ENCODE measurements at places on chromosomes 4 and X. TPM values are rescaled to one million over a fixed set of nuclear protein-coding genes. Genes with fewer than 3 reads are reported as not detected.

GRCh38 chr4:151643564-151643963, 117.2 kb downstream of the GATB start:
- DNase-seq: no peak

DNA sequence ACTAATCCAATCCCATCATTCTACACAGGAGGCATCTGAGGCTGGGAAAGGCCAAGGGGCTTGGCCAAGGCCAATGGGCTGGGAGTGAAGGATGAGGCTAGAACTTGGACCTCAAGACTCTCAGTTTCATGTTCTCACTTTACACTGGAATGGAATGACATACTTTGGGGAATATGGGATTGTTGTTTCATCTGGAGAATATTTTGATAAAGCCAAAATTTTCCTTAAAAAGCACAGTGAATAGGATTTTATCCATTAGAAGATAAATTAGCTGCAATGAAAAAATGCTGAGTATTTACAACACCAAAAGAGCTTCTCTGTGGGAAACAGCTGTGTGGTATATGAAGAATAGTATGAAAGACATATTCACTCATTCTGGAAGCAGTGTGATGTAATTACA, 29.3 kb downstream of the SMIM20 start:
- DNase-seq: no peak

DNA sequence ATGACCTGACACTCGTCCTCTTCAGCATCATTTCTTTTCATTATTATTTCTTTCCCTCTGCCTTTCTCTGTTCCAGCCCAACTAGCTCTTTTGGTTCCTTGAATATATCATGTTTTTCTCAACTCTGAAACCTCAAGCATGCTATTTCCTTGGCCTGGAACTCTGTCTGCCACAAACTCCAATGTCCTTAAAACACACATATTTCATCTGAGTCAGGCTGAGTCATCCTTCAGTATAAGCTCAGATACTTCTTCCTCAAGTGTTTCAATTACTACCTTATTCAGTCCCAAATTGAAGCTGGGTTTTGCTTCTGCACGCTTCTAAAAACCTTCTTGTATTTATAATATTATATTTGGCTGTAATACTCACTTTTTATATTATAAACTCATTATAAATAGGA, 424.2 kb downstream of the PDGFC start:
- DNase-seq: no peak

GRCh38 chr4:24443200-24443599, 141.2 kb downstream of the DHX15 start:
- no peak for DNase-seq

DNA sequence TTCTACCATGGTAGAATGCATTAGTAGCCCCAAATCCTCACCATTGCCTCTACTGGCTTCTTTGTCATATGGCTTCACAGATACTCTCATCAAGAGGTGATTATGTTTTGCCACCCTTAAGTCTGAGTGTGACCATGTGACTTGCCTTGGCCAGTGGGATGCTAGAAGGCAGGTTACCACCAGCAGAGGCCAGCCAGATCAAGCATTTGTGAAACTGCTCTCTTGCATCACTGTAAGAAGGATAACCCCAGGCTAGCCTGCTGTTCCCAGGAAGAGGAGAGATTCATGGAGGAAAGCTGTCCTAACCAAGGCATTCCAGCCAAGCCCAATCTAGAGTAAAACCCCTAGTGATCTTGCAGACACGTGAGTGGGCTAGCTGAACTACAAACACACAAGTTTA, 46.8 kb downstream of the USP46 start:
- DNase-seq: no peak

DNA sequence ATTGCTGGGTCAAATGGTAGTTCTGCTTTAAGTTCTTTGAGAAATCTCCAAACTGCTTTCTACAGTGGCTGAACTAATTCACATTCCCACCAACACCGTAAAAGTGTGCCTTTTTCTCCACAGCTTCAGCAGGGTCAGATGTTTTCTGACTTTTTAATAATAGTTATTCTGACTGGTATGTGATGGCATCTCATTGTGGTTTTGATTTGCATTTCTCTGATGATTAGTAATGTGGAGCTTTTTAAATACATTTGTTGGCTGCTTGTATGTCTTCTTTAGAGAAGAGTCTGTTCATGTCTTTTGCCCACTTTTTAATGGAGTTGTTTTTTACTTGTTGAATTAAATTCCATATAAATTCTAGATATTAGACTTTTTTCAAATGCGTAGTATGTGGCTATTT, 257.5 kb upstream of the ANKRD50 start:
- no peak for DNase-seq

GRCh38 chrX:1321674-1322073, 14.9 kb upstream of the IL3RA start:
- DNase-seq: no peak

GRCh38 chr4:39883646-39884045, 94.1 kb downstream of the PDS5A start:
- DNase-seq: no peak

DNA sequence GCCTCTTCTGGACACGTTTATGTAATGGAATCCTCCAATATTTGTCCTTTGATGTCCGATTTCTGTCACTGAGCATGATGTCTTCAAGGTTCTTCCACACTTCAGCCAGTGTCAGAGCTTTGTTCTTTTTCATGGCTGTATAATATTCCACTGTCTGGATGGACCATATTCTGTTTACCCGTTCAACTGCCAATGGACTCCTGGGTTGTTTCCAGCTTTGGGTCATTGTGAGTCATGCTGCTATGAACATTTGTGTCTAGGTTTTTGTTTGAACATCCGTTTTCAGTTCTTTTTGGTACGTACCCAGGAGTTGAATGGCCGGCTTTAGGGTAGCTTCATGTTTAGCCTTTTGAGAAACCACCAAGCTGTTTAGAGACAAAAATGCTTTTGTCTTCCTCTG, 93.2 kb downstream of the SHOX start:
- DNase-seq: no peak

DNA sequence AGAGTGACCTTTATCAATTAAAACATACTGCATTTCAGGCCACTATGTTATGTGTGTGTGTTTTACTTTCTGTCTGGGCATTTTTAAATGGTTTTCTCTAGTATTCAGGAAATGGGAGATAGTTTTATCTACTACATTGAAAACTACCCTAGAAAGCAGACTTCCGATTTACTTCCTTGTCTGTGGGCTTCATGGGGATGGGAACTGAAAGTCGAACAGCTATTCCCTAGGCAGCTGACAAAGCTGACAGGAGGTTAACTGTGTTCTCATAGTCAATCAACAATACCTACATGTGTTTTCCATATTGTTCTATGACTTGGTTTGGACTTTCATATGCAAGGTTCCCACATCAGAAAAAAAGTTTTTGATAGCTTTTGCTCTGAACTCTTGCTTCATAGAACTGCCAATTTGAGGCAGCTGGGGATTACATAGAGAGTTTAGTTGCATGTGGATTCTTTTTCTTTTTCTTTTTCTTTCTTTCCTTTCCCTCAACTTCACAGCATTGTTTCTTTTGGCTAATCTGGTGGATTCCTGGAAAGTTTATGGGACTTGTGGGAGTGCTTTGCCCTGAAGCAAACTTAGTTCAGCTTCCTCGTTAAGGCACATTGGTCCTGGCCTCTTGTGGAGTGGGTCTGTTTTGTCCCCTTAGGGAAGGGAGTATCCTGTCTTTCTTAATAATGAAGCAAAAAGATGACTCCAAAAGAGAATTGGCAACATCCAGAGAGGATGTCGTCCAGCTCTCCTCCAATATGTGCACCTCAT, 327.1 kb upstream of the GIMD1 start:
- DNase-seq: no peak

- no peak for DNase-seq
Observed at GRCh38 chr4:151561551-151562256, 152.7 kb downstream of the FHIP1A start.

DNA sequence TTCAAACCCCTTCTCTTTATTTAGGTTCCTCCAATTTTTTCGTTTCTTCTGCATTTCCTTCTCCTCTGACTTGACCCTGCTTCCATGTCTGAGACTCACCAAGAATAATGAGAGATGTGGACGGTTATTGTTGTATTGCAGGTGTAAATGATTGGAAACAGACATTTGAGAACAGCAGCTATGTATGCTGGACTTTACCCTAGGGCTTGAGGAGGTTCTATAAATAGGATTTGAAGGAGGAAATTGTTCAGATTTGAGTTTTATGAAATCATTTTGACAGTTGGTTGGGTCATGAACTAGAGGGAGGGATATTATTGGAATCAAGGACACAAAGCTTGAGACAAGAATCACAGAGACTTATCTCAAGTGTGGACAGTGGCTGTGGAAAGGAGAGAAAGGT, 614.6 kb upstream of the CPEB2 start:
- DNase-seq: no peak

GRCh38 chrX:43836435-43837184, 45.6 kb downstream of the MAOB start:
- DNase-seq: peak; percentile 18

- DNase-seq: no peak
Observed at GRCh38 chr4:96649536-96649935, 809.6 kb downstream of the PDHA2 start.

DNA sequence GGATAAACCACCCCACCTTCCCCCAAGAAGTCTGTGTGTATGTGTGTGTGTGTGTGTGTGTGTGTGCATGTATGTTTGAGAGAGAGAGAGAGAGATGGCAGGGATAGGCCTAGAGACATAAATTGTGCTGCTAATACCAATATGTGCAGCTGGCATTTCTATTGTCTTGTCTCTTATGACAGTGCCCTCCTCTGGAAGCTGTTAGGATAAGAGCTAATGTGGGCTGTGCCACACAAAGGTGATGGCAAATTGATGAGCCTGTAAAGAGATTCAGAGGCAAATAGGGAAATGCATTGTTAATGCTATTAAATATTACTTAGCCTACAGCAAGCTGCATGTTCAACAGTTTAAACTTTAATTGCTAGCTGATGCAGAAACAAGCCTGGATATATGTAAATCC, 332.0 kb downstream of the NKX6-1 start:
- DNase-seq: no peak

DNA sequence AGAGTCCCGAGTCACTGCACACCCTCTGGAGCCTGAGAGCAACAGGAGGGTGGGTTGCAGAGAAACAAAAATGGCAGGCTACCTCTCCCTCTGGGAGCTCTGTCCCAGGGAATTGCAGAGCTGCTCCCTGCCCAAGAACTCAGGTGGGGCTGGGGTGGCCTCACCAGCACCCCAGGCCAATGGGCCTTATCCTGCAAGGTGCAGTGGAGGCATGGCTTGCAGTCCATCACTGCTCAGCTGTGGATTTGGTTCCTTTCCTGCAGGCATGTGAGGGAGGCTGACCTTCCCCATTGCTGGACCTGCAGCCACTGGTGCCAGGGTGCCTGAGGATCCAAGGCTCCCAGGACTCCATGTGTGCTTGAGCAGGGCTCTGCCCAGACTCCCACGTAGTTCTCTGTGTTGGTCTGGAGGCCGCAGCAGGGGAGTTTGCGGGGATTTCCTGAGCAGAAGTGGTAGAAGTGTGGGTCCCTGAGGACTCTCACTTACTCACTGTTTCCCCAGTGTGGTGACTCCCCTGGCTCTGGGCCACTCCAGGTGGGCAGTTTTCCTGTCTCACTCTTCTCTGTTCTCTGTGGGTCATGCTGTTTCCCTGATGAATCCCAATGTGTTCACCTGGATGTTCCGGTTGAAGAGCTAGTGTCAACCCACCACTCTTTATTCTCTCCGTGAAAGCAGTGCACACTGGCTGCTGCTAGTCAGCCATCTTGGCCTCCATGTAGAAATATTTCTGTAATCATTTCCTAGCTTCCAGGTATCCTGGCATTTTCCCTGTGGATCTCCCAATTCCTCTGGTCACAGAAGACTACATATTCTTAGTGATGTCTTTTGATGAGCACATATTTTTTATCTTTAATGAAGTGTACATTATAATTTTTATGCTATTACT, 82.3 kb downstream of the ARHGAP24 start:
- DNase-seq: no peak

DNA sequence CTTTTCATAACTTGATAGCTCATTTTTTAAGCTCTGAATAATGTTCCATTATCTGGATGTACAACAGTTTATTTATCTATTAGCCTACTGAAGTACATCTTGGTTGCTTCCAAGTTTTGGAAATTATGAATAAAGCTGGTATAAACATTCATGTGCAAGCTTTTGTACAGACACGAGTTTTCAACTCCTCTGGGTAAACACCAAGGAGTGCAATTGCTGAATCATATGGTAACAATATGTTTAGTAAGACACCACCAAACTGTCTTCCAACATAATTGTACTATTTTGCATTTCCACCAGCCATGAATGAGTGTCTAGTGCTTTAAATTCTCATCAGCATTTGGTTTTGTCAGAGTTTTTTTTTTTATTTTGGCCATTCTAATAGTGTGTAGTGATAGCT, 266.7 kb upstream of the ATOH1 start:
- DNase-seq: no peak

DNA sequence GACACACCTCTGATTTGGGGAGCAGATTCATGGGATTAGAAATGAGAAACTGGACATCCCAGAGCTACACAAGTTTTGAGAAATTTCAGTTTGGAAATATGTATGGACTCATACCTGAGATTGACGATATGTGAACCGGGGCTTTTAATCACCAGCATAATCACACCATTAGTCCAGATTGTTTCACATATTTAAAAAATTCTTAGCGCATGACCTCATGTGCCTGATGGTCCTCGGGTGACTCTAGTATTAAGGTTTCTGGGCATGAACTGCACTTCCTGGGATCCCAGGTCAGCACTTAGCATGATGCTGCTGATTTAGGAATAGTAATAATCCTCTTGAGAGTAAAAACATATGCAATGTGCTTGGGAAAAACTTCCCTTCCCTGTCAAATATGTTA, 91.9 kb upstream of the BCOR start:
- DNase-seq: no peak

DNA sequence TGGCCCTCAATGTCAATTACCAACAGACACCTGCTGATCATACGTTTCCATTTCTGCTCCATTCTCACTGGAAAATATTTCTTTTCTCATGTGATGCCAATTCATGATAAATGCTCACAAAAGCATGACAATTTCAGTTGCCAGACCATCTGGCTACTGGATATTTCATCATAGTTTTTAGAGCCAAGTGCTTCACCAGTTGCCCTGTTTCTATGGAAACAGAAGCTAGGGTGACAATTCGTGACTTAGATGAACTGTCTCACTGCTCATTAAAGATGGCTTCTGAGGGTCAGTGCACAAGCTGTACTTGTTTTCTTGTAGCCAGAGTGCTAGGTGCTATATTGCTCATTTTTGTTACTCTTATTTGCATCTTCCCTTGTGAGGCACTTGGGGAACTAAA, 184.9 kb downstream of the COMMD8 start:
- DNase-seq: no peak

- no peak for DNase-seq
Observed at GRCh38 chrX:106919932-106920452, at the start of gene CLDN2. Gene CLDN2 (plus strand): TSS chrX:106920402. CDS start chrX:106928229, 7,827 bp downstream.

The PDCL2 gene
- not detected for polyA plus RNA-seq

The PRR32 gene
- not detected for polyA plus RNA-seq

The PABPC1L2A gene
- polyA plus RNA-seq: not detected

The PAGE5 gene
- not detected for polyA plus RNA-seq

The CSAG3 gene
- not detected for polyA plus RNA-seq

The PLAC1 gene
- polyA plus RNA-seq: 4.5 TPM

The UGDH gene
- 117 TPM for polyA plus RNA-seq

The MAB21L2 gene
- polyA plus RNA-seq: not detected

The NSG1 gene
- 4.9 TPM for polyA plus RNA-seq

The MTNR1A gene
- 1.7 TPM for polyA plus RNA-seq
